NCI-H2029 (cell line): ENCODE measurements at places on chromosomes 1 and 21.

GRCh38 chr1:51690285-51690961 is 73.5 kb downstream of the OSBPL9 start:
- peak; percentile 91 for DNase-seq

DNA sequence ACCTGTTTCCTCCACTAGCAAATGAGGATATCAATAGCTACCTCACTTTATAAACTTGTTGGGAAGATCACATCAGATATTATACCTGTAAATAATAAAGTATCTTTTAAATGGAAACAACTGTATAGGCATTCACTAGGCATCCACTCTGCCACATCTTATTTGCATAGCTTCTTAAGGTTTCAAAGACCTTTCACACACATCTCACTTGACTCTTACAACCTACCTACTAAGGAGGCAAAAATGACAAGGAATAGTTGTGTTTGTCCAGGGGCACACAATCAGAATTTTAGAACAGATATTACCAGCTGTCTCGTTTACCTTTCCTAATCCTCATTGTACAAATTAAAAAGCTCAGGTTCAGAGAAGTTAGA is 51.5 kb downstream of the VANGL2 start:
- no peak for DNase-seq

DNA sequence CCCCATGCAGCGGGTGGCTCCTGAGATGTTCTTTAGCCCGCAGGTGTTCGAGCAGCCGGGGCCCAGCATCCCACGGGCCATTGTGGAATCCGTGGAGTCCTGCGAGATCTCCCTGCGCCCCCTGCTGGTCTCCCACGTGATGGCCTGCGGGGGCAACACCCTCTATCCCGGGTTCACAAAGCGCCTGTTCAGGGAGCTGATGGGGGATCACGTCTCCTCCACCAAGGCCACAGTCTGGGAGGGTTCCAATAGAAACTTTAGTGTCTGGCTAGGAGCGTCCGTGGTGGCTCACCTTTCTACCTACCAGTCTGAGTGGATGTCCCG is 71.0 kb downstream of the ACTL8 start:
- no peak for DNase-seq

- no peak for DNase-seq
Measured at GRCh38 chr1:99240621-99241020, 23.7 kb upstream of the PLPPR4 start.

GRCh38 chr1:167158111-167158812 is 62.4 kb upstream of the POU2F1 start:
- DNase-seq = no peak

- DNase-seq = no peak
Measured at GRCh38 chr1:2595261-2595811, 8.8 kb downstream of the PRXL2B start.

- no peak for DNase-seq
Measured at GRCh38 chr1:199522936-199523335, 504.6 kb upstream of the NR5A2 start.

GRCh38 chr1:226656601-226657277 is 82.3 kb downstream of the ITPKB start:
- DNase-seq = no peak

- DNase-seq = no peak
Measured at GRCh38 chr1:97691325-97691724, 229.5 kb downstream of the DPYD start.

- DNase-seq = no peak
Measured at GRCh38 chr1:37001703-37002102, 32.6 kb downstream of the GRIK3 start.

DNA sequence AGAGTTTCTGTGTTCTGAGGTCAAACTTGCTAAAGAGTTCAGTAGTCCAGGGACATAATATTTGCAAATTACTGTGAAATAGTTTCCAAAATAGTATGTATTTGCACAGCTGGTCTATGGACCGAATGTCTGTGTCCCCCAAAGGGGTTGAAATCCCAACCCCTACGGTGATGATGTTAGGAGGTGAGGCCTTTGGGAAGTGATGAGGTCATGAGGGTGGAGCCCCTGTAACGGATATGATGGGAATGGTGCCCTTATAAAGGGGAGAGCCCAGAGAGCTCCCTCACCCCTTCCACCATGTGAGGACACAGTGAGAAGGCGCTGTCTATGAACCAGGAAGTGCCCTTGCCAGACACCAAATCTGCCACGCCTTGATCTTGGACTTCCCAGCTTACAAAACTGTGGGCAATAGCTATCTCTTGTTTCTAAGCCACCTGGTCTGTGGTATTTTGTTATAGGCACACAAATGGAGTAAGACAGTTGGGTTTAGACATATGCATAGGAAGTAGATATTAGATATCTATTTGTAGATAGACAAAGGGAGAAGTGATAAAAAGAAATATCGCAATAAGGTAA is 21.7 kb downstream of the RNF187 start:
- DNase-seq = no peak

DNA sequence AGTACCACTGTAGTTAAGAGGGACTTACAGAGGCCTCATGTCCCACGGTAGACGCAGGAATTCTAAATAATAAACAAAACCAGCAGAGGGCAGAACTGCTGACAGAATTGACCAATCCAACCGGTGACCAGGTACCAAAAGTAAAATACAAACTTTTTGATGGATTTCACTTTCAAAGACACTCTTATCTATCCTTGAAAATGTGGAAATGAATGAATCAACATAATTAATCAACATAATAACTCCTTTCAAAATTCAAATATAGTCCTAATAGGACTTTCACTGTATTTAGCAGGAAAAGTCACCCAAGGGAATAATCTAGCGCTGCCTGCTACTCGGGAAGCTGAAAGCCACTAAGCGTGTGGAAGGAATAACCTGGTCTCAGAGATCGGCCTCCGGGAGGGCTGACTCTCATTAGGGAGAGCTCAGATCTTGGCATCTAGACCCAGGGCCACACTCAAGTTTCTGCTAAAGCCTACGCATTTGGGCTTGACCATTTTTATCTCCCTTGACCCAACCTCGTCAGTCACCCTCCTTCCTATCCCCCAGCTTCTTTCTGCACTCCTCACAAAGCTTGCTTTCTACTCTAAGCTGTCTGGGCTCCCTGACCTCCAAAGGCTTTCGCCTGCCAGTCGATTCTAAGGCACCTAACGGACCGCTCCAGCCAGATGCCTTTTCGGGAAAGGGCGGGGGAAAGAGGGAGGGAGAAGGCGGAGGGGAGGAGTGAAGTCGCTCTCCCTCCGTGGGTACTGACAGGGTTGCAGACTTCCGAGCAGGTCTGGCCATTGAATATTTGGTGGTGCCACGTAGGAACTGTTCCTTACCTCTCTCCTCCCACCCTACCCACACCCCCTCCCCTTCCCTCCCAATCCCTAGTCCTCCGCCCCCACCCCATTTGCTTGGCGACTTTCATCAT is 1.6 kb downstream of the COL11A1 start:
- DNase-seq = no peak

DNA sequence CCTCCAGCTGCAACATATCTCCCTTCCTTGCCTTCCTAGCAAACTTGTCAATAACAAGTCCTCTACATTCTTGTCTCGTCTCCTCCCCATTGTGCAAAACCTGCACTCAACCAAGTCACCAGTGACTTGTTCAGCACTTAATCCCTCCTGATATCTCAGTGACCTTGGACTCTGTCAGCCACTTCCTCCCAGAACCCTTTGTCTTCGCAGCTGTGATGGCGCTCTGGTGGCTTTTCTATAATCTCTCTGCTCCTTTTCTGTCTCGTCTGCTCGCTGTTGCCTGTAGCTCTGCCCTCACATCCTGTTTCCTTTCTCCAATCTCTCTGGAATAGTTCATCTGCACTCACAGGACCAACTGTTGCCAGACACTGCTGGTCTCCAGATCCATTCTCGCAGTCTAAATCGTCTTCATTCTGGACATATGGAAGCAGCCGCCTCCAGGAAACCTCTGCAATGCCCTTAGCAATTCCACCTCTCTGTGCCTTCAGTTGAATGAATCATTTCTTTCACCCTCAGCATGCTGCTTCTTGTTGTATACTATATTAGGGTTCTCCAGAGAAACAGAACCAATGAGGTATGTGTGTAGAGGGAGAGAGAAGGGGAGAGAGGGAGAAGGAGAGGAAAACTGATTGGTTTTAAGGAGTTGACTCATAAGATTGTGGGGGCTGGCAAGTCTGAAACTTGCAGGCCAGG is 17.4 kb upstream of the IFNAR2 start:
- DNase-seq = no peak

GRCh38 chr1:234731569-234732085 is 121.6 kb upstream of the IRF2BP2 start:
- no peak for DNase-seq

DNA sequence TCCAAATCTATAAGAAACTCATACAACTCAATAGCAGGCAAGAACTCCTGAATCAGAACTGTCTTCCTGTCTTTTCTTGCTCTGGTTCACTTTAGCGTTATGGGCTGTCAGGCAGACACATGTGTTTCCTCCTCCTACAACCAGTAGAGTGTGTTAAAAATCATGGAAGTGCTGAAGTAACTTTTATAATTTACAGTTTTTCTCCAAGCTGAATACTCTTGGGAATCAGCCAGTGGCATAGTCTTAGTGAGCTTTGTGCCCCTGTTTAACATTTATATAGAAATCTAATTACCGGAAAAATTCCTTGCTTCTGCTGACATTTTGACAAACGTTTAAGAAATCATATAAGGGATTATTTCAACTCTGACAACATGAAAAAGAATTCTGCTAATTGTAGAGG is 113.1 kb upstream of the RGS18 start:
- no peak for DNase-seq

- DNase-seq = no peak
Measured at GRCh38 chr1:86741947-86742572, 37.7 kb downstream of the SH3GLB1 start.

DNA sequence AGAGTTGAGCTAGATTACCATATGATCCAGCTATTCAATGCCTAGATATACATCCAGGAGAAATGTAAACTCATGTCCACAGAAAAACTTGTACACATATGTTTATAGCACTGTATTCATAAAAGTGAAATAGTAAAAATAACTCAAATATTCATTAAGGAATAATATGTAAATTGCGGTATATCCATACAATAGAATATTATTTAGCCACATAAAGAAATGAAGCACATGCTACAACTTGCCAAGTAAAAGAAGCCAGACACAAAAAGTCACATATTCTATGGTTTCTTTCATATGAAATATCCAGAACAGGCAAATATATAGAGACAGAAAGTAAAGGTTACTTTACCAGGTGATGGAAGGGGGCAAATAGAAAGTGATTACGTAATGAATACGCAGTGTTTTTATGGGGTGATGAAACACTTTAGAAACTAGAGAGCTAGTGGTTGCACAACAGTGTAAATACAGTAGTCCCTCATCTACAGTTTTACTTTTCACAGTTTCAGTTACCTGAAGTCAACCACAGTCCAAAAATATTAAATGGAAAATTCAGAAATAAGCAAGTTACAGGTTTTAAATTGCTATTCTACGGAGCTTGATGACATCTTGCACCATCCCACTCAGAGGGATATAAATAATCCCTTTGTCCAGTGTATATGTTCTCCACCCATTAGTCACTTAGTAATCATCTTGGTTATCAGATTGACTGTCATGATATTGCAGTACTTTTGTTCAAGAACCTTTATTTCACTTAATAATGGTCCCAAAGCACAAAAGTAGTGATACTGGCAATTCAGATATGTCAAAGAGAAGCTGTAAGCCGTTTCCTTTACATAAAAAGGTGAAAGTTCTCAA is 62.3 kb downstream of the ZNF644 start:
- no peak for DNase-seq

GRCh38 chr1:201383647-201384405 is 6.3 kb upstream of the TNNT2 start:
- peak; percentile 96 for DNase-seq

GRCh38 chr1:37123276-37124115 is 89.2 kb upstream of the GRIK3 start:
- DNase-seq = no peak

DNA sequence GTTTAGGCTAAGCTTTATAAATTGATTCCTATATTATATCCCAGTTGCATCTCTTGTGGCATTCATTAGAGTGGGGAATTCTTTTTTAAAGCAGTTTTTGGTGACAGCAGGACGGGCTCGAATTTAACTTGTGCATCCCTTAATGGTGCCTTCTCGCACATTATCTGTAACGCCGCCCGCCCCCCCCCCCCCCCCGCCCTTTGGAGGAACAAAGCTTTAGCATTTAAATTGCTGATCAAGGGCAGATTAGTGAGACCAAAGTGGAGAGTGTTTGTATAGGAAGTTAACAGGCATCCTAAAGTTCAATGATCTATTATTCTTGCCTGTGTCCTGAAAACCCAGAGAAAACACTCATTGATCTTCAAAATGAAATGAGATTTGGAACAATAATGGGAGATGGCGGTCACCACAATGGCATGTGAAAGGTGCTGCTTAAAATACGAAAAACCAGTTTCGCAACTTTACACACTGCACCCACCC is 2.2 kb downstream of the LMO4 start:
- DNase-seq = peak; percentile 83

- DNase-seq = no peak
Measured at GRCh38 chr21:34133802-34134201, 60.4 kb downstream of the MRPS6 start.

DNA sequence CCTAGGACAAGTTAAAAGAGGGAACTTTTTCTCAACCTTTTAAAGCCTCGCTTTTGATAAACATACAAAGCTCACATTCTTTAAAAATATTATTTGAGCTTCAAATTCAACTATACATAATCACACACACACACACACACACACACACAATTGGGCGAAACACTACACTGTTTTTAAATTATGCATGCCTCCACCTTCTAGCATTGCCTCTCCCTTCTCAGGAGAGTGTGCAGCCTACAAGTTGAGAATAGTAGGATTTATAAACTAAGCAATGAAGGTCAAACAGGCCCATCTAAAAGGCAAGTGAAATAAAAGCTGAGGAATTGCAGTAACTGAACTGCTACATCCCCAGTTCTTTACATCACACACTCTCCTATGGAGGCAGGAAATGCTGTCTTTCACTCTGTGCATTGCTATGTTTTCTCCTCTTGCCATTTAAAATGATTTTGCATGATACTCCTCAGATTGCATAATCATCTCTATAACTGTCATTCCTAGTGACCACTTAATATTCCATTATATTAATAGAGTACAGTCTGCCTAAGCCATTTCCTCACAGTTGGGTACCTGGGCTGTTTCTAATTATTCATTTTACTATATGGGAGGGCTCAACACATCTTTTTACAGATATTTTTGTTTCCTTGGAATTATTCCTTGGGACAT is 92.5 kb upstream of the KCNE2 start:
- no peak for DNase-seq

DNA sequence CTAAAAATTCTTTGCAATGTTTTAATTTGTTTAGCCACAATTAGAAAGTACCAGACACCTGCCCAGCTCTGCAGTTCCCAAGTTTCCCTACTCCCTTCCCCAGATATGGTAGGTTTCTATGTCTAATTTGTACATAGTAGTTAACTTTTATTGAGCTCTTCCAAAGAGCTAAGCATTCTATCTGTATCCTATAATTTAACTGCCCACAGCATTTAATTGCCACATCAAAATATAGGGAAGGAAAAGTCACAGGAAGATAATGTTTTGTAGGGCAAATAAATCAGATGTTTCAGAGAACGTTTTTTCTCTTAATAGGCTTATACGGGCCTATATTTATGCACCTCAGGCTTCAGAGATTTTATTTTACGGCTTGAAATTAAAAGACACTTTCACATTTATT is 15.7 kb upstream of the FMO3 start:
- DNase-seq = no peak

- no peak for DNase-seq
Measured at GRCh38 chr1:231068762-231069161, 28.7 kb upstream of the FAM89A start.
